Astrocyte of the spinal cord (primary cell): ENCODE measurements at places on chromosomes 3 and 15.
A peak's percentile ranks its signal among the peaks of the same experiment; 100 is the strongest.

DNA sequence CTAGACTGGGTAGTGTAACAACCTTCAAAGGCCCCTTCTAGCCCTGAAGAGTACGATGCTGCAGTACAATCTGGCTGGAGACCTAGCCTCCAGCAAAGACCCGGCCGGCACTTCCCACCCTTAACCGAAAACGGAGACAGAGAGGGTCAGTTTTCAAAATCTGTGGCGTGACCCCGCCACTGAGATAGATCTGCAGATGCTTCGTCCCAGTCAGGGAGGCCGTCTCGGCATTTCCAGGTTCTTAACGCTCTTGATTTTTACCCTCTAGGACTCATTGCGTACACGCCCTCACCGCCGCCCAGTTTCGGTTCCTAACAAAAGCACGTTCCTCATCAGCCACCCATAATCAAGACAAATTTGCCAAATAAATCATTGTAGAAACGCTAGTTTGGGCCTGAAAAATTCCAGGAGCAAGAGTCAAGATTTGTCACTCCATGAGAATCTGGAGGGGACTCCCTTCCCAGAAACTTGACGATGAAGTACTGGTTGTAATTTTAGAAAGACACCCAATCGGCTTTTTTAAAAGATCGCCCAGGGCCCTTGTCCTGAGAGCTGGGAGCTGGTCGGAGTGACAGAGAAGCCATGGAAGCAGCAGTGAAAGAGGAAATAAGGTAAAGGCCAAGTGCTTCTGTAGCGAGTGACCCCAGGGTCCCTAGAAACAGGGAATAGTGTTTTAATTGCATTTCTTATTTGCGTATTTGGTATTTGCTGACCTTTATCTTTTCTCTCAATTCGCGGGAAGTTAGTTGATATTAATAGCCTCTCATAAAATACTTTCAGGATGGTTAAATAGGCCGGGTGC, 868 bp upstream of the TMEM87A start:
- peak; percentile 67 for DNase-seq

GRCh38 chr3:29512641-29513040, 231.8 kb downstream of the RBMS3 start:
- DNase-seq: no peak

GRCh38 chr3:129703913-129704312, 97.4 kb upstream of the PLXND1 start:
- no peak for DNase-seq

DNA sequence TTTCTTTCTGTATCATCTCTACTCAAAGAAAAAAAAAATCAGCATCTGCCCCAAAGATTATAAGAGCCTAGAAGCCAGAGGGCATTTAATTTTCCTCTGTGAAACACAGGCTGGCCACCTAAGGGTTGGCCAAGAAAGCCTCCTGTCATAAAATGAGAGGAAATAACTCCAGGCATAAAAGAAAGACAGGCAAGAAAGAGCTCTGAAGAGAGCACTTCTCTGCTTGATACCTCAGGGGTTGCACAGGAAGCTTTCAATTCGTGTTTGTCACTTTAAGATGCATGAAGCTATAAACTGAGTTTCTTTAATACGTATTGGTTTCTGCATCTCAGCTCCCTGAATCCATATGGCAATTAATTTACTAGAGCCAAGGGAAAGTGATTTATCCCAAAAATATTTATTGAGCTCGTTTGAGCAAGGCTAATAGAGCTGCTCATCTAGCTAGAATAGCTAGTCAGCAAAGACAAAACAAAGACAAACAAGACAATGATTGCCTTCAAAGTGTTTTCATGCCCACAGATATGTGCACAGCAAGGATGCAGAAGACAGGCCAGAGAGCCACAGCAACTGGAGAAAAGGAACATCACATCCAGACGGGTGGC, 35.5 kb downstream of the ATP8B4 start:
- no peak for DNase-seq

GRCh38 chr3:195698325-195698646, 22.5 kb upstream of the MUC20 start:
- no peak for DNase-seq

- DNase-seq: no peak
Measured at GRCh38 chr3:123713211-123713610, 128.4 kb upstream of the HACD2 start.

DNA sequence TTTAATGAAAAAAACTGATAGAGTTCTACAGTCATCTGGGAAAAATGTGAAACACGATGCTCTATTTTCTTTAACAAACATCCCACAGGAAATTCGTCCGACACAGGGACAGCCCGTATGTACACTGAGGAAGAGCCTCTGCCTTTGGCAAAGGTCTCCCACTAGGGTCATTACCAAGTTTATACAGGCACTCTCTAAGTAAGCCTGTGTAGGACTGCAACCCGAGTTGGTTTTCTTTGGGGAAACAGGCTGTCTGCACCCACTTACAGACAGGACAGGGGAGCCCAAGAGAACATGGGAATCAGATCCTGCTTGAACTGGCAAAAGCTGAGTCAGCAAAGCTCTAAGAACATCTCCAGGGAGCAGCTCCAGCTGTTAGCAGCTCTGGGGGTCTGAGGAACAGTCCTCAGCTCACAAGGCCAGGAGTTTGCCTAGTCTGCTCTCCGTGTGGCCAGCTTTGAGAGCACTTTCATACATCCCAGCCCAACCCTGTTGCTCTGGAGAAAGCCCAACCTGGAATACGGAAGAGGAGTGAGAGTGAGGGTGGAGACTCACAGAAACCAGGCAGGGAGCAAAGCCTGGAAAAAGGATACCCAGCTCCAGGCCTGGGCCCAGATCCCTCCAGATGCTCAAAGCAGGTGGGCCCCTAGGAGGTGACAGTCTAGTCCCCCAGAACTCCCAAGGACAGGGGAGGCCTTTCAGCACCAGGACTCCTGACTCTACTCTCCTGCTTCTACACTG, 1.9 kb downstream of the TBC1D2B start:
- peak; percentile 93 for DNase-seq

GRCh38 chr15:35547775-35548364, 1.9 kb upstream of the DPH6 start:
- DNase-seq: no peak
